ENCODE measurements at places on chromosomes 7 and 10.

- DNase-seq = no peak
These were observed 298.3 kb downstream of the CNTNAP2 start for GRCh38 chr7:146414937-146415336.

DNA sequence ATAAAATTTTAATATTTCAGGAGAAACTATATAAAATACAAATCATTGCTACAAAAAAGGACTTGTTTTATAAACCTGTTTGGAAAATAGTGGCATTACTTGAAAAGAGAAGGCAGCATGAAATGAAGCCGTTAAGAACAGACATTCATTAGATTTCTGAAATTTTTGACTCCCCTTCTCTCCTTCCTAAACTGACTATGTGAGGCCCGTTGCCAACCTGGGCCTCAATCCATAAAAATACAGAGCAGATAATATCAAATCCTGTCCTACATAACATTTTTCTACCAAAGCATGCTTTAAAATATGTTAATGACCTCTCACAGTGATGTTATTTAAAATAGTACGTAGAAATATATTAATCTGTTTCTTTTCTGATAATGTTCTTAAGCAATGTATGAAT, 34.5 kb upstream of the ING3 start:
- no peak for DNase-seq

DNA sequence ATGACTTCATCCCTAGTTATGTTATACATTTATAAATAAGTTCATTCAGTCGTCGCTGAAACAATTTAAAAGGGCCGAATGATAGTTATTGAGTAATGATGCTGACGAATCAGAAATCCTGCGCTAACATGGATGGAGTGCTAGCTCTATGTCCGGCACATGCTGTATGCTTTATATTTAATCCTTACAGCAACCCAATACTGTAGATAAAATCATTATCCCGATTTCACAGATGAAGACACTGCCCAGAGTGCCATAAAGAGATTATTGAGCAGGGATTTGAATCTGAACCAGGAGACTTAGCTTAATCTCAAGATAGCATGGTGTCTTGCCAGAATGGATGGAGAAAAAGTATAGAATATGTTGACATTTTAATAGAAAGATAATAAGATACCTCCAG, 1.1 kb upstream of the ICA1 start:
- DNase-seq = no peak

GRCh38 chr10:78255796-78256638, 222.4 kb downstream of the RPS24 start:
- DNase-seq = peak; percentile 59

- no peak for DNase-seq
These were observed 184.0 kb downstream of the FANK1 start for GRCh38 chr10:126080291-126080825.
